ENCODE measurements at places on chromosomes 13 and 19. TPM values are rescaled to one million over a fixed set of nuclear protein-coding genes. Genes with fewer than 3 reads are reported as not detected.

The PGLYRP1 gene
- total RNA-seq = not detected

The IFNL1 gene
- total RNA-seq = not detected

The ZNF304 gene
- not detected for total RNA-seq

The CEBPG gene
- total RNA-seq = 35.9 TPM

The NUDT15 gene
- total RNA-seq = 28.0 TPM

The RASIP1 gene
- 0.34 TPM for total RNA-seq

The CCDC169 gene
- total RNA-seq = not detected

The PIP5K1C gene
- total RNA-seq = 18.9 TPM

DNA sequence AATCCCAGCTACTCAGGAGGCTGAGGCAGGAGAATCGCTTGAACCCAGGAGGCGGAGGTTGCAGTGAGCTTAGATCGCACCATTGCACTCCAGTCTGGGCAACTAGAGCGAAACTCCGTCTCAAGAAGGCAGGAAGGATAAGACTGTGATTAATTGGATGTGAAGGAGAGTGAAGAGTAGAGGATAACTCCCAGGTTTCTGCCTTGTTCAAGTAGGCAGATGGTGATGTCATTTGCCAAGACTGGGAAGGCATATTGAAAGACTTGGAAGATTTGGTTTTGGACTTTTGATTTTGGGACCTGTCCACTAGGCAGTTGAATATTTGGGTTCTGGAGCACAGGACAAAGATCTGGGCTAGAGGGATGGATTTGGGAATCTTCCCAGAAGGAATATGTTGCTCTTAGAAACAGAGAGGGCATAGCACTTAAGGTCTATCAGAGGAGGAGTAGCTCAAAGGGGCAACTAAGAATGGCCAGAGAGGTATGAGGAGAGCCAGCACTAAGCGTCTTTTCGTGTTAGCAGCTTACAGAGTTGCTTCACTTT, 20.0 kb downstream of the GARRE1 start:
- no peak for DNase-seq

GRCh38 chr19:31545777-31546176, 196.5 kb upstream of the TSHZ3 start:
- no peak for DNase-seq

DNA sequence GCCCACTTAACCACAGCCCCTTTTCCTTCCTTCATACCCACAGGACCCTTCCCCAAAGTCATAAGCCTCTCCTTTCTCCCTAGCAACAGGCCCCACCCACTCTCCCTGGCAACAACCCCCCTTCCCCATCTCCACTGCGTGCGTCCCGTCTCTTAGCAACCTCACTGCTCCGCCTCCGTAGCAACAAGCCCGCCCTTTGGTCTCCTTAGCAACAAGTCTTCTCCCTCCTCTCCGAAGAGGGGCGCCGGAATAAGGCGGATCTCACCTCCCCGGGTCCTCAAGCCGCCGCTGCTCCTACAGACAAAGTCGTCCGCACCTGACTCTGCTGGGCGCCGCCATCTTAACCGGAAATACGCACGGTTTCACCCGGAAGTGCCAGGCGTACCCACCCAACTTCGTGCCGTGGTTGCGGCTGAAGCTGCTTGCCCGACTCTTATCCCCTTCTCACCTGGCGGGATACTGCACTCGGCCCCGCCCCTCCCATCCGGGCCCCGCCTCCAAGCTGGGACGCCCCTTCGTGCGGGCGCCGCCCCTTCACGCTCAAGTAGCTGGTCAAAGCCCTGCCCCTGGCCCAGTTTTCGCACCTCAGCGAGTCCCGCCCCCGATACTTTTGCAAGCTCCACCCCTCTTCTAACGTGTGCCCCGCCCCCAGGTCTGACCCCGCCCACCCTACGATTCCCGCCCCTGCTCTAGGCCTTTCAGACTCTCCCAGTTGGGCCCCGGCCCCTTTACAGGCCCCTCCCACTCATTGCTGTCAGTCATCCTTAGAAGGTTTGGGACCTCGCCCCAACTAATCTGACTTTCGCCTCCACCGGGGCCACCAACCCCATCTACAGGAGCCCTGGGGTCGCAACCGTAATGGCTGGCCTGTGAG, at the start of gene HSPBP1:
TSS of gene HSPBP1 (minus strand) at position 341 of the 874 bp plus-strand sequence. CDS start 502 bp downstream, outside the sequence.
- peak; percentile 99 for DNase-seq

DNA sequence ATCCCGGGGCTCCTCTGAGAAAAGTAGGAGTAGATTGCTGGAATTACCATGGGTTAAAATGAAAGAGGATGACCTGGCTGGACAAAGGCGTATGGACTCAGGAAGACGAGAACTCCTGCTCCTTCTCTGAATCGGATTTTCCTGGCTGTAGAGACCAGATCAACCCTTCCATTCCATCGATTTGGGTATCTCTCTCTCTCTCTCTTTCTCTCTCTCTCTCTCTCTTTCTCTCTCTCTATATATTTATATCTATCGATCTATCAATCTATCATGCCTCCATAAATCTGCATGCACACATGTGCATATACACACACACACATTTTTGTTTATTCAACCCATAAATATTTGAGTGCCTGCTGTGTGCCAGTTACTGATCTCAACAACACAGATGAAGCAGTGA, 234.9 kb downstream of the LMO7 start:
- DNase-seq = no peak

DNA sequence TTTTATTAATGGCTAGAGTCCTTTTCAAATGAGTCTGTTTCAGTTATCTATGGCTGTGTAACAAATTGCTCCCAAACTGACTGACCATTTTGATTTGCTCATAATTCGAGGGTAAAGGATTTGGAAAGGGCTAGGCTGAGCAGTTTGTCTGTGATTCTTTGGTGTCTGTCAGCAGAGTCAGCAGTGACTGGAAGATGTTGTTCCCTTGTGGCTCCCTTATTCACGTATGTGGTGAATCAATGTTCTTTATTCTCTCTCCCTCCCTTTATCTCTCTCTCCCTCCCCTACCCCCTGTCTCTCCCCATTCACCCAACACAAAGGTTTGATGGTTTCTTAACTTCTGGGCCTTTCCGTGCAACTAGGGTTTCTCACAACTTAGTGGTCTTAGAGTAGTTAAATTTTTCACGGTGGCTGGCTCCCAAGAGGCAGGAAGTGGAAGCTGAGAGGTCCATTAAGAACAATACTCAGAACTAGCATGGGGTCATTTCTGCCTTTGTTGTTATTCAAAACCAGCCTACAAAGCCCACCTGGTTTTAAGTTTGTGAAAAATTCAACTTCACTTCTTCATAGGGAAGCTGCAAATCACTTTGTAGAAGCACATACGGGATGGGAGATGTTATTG, 772.5 kb upstream of the SLITRK1 start:
- no peak for DNase-seq

DNA sequence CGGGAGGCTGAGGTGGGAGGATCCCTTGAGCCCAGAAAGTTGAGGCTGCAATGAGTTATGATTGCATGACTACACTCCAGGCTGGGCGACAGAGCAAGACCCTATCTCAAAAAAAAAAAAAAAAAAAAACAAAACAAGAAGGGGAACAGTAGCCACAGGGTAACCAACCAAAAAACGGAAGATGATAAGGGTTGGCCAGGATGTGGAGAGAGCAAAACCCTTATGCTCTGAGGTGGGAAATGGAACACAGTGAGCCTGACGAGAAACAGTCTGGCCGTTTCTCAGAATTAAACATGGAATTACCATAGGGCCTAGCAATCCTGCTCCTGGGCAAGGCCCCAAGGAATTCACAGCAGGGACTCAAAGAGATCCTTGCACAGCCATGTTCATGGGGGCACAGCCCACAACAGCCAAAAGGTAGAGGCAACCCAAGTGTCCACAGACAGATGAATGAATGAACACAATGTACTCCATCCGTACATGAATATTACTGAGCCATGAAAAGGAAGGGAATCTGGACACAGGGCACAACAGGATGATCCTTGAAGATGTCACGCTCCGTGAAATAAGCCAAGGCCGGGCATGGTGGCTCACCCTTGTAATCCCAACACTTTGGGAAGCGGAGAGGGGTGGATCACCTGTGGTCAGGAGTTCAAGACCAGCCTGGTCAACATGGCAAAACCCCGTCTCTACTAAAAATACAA, 11.3 kb downstream of the NMRK2 start:
- no peak for DNase-seq

DNA sequence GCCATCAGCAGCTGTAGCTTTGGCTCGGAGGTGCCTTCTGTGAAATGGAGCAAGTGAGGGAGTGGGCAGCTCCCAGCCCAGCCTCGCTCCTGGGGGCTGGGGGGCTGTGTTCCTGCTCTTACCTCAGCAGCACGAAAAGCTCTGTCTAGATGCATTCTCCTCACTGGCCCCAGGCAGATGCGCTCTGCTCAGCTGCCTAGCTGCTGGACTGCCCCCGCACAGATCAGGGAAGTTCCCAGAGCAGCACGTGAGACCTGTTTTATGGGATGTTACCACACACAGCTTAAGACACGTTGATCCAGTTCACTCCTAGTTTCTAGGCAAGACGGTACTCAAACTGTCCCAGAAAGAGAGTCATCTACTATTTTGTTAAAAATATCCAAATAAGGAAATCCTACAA, 13.6 kb downstream of the LCP1 start:
- no peak for DNase-seq

- DNase-seq = no peak
These were observed 681.3 kb upstream of the SLITRK1 start for GRCh38 chr13:84563611-84564010.

DNA sequence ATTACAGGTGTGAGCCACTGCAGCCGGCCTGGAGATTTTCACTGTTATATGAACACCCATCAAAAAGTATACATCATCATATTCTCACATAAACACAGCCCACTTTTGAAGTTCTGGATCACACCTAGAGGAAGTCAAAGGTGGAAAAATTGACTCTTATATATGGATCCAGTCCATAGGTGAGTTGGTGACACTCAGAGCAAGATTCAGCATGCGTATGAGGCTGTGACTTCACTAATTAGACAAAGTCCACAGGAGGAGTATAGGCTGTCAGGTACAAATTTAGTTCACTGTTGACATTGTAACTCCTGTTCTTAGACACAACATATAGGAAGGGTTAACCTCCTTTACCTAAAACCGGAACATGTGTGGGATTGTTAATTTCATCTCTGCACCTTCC, 31.4 kb upstream of the ZNF254 start:
- no peak for DNase-seq

DNA sequence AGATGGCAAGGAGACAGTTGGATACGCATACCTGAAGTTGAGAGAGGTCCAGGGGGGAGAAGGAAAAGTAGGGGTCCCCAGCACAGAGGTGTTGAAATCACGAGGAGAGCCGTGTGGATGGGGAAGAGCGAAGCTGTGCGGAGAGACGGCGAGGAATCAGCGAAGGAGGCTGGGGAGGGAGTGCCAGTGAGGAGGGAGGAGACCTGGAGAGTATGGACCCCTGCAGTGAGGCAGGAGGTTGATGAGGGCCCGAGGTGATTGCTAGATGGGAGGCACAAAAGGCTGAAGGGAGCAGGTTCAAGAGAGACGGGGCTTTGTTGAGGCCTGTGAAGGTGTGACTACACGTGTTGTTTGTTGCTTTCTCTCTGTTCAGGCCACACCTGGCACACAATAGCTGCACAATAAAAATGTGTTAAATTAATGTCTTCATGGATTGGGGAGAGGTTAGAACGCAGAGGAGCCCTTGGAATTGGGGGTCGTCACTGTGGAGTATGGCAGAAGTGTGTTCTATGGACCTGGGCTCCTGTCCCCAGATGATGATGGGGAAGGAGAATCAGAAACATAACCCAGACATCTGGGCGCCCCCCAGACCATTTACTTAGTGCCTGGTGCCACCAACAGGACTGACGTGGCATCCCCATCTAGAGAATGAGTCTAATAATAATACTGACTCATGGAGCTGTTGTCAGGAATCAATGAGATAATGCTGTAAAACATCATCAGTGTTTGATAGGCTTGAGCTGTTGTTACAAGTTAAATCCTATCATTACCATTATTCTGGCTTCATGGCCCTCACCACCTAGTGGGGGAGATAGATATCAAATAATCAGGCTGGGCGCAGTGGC, 137.5 kb downstream of the SIPA1L3 start:
- DNase-seq = no peak

DNA sequence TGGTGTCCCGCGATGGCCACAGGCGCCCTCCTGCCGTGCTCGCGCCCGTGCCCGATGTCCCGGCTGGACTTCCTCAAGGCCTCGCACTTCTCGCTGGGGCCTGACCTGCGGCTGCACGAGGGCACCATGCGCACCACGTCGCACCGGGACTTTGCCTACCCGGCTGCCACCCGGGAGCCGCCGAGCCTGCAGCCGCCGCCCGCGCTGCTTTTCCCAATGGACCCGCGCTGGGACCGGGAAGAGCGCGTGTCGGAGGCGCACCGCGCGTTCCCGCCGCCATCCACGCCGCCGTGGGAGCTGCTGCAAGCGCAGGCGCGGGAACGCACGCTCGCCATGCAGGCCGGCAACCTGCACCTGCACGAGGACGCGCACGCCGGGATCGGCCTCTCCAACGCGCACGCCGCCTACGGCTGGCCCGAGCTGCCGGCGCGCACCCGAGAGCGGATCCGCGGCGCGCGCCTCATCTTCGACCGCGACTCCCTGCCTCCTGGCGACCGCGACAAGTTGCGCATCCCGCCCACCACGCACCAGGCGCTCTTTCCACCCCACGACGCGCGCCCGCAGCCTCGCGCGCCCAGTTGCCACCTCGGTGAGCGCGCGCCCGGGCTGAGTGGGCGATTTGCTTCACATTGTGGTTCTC, 12.1 kb upstream of the PEX11G start:
- peak; percentile 75 for DNase-seq

GRCh38 chr13:24500977-24501376, 11.6 kb downstream of the PARP4 start:
- no peak for DNase-seq

GRCh38 chr13:58977085-58977484, 1186.6 kb downstream of the DIAPH3 start:
- no peak for DNase-seq

GRCh38 chr19:49098795-49099194, 13.5 kb downstream of the SNRNP70 start:
- no peak for DNase-seq

DNA sequence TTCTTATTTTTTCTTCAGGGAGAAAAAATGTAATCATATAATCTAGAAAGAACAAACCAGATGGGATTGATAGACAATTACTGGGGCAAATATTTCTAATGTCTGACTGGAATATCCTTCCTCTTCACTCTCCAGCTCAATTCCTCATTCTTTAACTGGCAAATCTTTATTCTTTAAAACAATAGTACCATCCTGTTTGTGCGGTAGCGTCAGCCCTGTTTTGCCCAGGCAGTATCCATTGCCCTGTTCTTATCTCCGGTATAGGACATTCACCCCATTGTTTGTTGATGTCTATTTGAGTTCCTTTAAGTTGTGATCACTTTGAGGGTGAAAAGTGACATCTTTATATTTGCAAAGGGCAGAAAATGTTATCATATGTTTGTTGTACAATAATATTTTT, 185.4 kb downstream of the POSTN start:
- no peak for DNase-seq

All from HT-29 (cell line).